Midbrain (tissue), 1 donor: ENCODE measurements at places on chromosomes 4 and X.

- no peak for DNase-seq
Measured at GRCh38 chr4:41839916-41840854, 91.7 kb upstream of the PHOX2B start.

- DNase-seq: no peak
Measured at GRCh38 chr4:86368433-86368832, 8.6 kb upstream of the MAPK10 start.

DNA sequence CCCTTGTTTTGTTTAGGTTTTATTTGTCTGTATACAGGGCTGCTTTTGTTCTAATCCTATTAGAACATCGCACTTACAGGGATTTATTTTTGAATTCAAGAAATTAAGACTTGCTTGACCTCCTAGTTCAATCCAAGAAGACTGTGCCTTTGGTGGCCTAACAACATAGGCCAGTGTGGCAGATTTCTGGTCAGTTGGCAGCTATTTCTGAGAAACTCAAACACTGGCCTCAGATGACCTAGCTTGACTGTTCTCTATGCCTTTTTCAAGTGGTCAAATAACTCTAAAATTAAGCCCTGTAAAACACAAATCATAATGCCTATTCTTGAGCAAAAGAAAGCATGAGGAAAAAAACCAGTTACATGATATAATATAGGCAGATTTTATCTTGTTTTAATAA lies 89.3 kb upstream of the GPR34 start:
- no peak for DNase-seq

- DNase-seq: no peak
Measured at GRCh38 chrX:111811831-111812230, 64.2 kb upstream of the TRPC5OS start.

DNA sequence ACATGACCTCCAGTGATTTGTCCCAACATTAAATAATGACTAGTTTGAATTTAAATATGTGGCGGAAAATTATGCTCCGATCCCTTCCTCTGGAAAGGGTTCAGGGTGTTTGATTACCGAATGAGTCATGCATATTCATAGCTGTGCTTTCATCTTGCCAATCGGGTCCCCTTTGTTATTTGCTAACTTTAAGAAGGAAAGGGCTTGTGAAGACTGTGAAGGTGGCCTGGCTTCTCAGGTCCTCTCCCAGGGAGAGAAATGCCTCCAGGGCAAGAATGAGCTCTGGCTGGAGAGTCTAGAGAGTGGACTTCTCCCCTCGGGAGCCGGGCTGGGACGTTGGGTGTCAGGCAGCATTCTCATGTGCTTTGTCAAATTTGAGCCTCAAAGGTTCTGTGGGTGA lies 155.5 kb upstream of the PSAPL1 start:
- no peak for DNase-seq

DNA sequence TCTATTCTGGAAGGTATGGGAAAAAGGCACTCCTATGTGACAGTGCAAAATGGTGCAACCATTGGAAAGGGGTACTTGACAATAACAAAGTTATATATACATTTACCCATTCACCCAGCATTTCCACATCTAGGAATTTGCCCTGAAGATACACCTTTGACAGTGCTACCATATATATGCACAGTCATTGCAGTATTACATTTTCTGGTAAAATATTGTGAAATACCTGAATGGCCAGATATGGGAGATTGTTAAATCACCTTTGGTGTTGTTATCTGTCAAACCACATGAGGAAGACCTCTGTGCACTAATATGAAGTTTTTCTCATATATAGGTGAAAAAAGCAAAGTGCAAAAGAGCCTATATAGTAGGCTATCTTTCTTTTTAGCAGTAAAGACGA lies 53.5 kb downstream of the SMAD1 start:
- DNase-seq: no peak

DNA sequence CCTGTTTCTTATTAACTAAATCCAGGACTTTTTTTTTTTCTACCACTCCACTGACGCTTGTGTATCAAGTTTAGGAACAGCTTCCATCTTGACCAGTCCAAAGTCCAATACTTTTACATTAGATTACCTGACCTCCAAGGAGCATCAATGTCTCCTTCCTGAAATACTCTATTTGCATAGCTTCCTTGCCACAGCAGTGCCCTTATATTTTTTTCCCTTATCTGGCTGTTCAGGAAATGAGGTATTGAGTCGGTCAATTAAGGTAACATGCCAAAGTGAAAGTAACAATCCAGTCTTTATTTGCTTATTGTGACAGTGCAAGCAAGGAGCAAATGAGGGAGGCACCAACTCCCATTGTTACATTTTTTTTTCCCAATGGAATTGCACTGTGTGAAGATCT lies 730.8 kb upstream of the NDST4 start:
- no peak for DNase-seq

DNA sequence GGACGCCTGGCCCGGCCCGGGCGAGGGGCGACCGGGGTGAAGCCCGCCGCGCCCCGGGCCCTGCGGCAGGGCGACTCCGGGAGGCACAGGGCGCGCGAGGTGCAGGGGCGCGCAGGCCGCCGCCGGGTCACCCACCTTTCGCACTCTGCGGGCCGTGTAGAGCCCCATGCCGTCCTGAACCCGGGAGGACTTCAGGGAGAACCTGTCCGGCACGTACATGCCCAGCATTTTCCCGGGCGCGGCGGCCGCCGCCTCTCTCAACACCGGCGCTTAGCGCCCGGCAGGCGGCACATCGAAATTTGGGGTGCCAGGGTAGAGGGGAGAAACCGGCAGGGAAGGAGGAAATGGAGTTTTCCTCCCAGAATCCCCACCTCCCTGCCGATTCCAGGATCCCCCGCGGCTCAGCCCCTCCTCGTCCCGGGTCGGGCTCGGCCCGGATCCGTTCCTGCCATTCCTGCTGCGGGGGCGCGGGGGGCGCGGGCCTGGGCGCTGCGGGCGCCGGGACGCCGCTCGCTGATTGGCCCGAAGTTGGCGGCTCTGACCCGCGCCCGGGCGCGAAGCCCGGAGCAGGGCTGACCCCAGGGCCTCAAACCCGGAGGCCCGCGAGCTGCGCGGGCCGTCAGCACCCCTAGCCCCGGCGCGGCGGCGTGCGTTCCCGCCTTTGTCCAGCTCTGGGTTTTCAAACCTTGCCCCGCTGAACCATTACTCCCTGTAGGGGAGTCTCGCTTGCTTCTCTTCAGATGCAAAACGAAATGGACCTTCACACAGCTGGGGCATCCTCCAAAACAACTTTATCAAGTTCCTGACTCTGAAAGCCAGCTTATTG lies at the start of gene PRDM5:
Gene PRDM5 (minus strand): TSS at position 346 of the 826 bp plus-strand sequence. CDS start 118 bp downstream, at position 228.
- peak; percentile 42 for DNase-seq

DNA sequence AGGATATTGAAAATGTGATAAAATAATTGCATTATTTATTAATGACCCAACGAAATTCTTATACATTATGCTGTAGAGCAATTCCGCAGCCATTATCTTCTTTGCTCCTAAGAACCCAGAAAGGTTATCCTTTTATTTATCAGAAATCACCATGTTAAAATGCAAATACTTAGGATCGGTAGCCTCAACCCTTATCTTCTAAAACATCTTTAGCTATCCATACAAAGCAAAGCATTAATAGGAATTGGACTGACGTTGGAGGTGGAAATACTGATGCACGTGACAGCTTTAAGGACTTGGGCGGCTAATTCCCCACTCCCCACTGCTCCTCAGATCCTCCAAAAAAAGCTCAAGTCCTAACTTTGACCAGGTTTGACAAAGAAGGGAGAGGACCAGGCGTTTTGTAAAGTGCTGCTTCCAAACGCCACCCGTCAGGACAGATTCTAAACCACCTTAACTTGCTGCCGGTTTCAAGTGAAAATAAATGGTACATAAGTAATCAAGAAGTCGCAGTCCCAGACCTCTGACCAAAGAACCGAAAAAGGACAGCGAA lies 539 bp upstream of the SPCS3 start:
- no peak for DNase-seq

- DNase-seq: no peak
Measured at GRCh38 chrX:65866146-65866545, 173.7 kb downstream of the VSIG4 start.

DNA sequence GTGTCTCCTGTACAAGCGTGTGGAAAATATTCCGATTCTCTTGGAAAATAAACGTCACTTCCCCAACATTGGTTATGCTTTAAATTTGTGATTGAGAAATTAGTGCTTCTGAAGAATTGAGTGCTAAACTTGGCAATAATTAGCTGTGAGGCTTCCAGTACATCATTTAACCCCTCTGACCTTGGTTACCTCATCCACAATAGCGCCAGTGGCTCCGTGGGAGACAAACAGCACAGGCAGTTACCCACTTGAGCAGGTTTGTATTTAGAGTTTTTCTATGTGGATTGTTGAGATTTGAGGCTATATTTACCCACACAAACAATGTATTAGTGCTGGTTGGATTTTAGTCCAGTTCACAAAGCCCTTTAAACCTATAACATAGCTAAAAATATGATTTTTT lies 476.5 kb downstream of the NKX6-1 start:
- no peak for DNase-seq

DNA sequence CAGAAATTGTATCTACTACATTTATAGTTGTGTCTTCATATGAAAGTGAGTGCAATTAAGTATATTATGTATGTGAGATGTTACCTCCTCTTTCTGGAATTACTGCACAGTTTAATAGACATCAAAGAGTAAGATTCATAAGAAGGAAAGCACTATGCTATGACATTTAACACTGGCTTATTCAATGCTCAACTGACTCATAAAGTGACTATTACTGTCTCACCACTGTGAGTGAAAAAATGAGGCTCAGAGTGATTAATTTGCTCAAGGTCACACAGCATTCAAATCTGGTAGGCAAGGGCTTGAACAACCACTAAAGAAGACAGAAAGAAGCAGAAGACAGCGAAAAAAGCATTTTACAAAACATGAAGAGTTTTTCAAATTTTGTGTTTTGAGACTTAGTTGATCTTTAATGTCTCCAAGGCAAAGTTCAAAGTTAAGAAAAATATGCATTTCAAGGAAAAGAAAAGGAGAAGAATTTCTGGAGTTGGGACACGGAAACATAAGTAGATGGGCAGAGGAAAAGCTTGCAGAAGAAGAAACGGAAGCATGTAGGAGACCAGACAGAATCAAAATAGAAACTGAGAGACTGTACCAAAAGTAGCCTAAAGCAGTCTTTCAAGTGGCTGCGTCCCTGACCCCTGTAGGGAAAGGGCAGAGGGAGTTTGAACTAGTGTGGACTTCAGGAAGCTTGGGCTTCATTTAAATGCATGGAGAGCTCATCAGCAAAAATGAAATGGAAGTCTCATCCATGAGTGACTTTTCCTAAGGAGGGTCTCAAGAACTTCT lies 66.3 kb downstream of the KCNIP4 start:
- DNase-seq: no peak

DNA sequence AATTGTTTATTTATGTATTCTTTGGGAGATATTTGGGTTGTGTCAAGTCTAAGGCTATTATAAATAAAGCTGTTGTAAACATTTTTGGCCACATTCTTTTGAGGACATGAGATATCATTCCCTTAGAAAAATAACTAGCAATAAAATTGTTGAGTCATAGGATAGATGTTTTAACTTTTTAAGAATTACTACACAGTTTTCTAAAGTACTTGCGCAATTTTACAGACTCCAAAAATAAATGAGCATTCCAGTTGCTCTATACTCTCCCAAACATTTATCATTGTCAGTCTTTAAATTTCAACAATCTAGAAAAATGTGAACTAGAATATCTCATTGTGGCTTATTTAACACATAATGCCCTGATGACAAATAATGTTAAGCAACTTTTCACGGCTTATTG lies 189.1 kb upstream of the ADGRL3 start:
- DNase-seq: no peak

DNA sequence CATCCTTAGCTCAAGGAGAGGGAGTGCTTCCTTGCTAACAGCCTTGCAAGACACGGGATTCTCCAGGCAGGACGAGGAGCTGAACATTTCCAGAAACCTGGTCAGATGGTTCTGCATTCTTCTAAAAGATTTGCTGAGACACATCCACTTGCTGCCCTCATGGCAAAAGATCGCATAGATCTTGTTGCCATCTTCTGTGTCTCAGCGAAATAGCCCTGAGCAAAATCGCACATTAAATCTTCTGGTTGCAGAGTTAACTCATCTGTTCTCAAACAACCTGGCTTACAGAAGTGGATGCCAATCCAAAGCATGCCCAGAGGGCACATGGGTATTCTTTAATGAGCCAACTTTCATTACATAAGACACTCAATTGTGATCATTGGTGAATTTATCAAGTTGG lies 167.5 kb downstream of the PRKX start:
- DNase-seq: no peak

GRCh38 chr4:58679051-58679450 lies 1568.9 kb upstream of the IGFBP7 start:
- no peak for DNase-seq

DNA sequence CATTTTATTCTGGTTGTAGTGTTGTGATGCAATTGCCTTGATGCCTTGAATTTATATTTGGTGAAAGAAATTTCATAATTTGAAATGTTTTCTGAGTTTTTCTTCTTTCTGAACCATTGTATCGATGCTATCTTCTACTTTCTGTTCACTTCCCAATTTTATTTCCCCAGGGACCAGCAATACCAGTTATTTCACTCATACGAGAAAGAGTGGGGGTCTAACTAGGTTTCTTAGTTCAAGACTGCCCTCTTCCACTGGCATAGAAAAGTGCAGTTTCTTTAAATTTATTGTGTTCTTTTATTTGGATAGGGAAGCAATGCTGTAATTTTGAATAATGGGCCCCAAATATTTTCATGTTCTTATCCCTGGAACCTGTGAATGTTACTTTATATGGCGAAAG lies 544.0 kb upstream of the ADGRL3 start:
- DNase-seq: no peak

DNA sequence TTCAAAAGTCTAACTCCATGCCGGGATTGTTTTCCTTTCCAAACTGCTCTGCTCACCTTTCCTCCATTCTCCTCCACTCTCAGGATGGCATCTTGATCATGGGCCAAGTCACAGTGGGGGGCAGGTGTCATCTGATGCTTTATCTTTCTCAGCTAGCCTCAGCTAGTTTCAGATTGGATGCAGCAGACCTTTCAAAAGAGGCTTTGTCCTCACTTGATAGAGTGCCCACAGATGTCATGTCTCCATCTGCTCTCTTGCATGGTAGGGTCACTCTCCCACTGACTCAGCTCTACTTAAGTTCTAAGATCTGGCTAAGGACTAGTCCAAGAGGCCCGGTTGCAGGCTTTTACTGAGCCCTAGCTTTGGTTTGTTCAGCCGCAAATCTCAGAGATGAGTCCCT lies 341.8 kb upstream of the GALNT7 start:
- no peak for DNase-seq

- peak; percentile 62 for DNase-seq
Measured at GRCh38 chr4:114535725-114536124, 62.9 kb upstream of the UGT8 start.

GRCh38 chr4:108901291-108901690 lies 138.4 kb upstream of the ETNPPL start:
- DNase-seq: no peak
